ENCODE measurements at places on chromosomes 16 and 17.

DNA sequence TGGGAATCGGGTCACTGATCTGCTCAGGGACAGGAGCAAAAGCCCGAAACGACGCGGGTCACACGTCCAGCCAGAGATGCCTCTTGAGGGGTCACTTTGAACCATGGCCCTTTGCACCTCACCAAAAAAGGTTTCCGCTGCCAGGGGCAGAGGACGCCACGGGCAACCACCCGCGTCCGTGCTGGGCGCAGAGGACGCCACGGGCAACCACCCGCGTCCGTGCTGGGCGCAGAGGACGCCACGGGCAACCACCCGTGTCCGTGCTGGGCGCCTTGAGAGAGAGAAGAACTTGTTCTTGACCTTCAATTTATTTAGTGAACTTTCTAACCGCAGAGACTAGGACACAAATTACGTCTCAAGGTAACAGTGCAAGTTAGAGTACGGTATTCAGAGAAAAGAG is 35.5 kb downstream of the TIMM22 start:
- DNase-seq: no peak

DNA sequence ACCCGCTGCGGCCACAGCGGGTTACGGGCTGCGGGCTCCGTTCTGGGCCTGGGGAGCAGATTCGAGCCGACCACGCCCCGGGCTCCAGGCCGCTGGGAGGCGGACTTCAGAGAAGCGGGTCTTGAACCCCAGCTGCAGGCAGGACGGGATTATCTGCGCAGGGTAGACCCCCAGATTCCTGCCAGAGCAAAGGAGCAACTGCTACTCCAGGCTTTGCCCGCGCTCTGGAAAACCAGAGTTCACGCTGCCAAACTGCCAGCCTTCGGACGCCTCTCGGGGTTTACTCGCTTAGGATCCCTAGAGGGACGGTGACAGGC is 301 bp upstream of the ULK2 start:
- DNase-seq: no peak

DNA sequence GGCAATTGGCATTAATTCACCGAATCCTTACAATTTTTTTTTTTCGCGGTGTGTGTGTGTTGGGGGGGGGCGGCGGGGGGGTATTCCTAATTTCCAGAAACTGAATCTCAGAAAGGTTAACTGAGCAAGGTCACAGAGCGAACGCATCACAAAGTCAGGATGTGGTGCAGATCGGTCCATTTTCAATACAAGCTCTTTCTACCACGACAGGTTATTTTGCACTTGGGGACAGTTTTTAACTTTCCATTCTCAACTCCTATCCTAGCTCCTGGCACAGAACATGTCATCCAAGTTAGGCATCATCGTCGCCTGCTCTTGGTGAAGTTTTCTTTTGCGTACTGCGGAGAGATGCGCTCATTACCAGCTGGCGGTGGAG is 15.4 kb upstream of the ERN1 start:
- DNase-seq: no peak

DNA sequence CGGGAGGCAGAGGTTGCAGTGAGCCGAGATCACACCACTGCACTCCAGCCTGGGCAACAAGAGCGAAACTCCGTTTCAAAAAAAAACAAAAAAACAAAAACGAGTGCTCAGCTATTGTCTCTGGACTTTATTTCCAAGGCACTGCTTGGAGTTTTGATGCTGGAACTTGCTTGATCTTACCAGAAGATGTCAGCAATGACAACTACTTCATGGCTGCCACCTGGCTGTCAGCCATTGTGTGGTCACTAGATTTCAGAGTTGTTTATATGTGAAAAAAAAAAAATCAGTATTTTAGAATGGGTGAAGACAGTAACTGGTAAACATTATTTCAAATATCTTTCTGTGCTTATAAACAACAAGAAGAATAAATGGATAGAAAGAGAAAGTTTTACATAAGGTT is 26.3 kb upstream of the OR4D1 start:
- DNase-seq: peak; percentile 23

GRCh38 chr16:75653922-75654321 is 6.3 kb downstream of the TERF2IP start:
- no peak for DNase-seq

- no peak for DNase-seq
Measured at GRCh38 chr17:47077576-47077975, 98.5 kb upstream of the RPRML start.

- no peak for DNase-seq
Measured at GRCh38 chr16:66454751-66455150, 27.7 kb downstream of the BEAN1 start.

DNA sequence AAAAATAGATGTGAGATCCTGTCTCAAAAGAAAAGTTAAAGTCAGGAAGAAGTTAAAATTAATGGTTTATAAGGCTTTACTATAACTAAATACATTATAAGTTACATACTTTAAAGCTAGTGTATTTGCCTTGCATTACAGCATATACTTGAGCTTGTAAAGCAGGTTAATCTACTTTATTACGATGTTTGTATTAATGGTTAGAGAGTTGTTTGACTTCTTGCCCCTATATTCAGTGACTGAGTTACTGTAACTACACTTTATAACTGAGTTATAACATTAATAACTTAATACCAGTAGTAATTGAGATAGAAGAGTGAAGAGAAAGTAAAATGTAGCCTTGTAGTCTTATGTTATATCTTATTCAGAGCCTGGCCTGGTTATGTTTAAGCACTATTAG is 22.9 kb downstream of the CLTC start:
- DNase-seq: no peak

DNA sequence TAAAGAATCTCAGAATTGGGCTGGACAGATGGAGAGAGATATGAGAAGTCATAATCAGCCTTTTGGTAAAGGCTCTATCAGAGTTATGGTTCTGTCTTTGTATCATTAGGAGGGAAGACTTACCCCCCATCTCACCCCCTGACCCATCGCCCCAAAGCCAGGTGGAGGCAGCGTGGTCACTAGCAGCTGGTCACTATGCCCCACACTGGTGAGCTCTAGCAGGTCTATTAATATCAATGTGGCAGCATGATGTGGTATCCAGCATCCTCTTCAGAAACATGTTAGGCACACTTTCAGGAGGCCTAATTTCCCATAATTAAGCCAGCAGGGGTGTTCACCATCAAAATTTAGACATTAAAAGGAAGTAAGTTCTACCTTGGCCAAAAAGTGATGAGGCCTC is 183.8 kb upstream of the COX10 start:
- DNase-seq: no peak

DNA sequence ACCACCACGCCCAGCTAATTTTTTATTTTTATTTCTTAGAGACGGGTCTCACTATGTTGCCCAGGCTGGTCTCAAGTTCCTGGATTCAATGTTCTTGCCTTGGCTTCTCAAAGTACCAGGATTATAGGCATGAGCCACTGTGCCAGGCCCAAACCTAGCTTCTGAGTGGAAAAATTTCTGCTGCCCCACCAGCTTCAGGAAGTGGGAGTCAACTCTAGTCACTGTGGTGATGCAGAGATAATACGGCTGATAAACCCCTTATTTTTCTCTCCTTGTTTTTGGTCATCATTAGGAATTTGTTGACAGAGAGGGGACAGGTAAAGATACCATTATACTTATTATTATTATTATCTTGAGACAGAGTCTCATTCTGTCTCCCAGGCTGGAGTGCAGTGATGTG is 27.8 kb upstream of the PHOSPHO1 start:
- DNase-seq: no peak

DNA sequence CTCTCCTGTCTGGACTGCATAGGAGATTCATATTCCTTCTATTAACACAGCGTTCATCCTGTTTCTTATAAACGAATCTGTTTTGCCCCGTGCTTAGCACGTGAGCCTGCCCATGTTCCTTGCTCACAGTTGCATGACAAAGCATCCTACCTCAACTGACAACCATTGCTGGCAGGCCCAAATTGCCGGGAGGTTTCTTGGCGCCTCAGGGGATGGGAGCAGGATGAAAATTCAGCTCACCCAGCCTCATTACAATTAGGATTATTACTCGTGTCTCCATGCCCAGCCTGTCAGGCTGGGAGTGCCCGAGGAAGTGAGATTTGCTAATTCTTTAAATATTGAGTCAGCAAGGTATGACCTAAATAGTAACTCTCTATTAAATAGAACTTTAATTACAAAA is 36.7 kb upstream of the HELZ start:
- DNase-seq: no peak

DNA sequence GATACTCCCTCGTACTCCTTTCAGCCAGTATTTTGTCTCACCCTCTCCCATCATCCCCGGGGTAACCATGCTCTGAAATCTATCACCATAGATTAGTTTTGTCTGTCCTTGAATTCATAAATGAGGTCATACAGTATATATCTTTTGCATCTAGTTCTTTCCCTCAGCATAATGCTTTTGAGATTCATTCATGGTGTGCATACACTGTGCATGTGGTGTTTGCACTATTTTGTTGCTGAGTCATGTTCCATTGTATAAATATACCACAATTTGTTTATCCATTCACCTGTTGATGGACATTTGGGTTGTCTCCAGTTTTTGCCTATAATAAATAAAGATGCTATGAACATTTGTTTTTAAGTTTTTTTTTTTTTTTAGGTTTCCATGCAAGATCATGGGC is 34.2 kb upstream of the NLRP1 start:
- no peak for DNase-seq

DNA sequence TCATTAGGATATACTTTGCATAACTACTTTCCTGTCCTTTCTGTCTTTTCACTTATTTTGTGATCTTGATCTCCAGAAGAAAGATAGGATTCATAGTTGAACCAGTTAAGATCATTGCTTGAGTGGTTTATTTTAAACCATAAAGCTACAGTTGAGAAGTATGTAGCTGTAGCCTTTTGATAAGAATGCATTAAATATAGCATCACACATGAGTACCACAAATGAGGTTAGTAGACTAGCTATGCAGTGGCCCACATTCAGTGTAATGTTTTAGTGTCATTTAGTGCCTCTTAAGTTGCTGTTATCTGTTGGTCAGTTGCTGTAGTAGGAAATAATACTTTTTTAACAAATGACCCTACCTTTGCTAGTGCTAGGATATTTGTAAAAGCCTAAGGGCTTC is 1.3 kb downstream of the NLK start:
- DNase-seq: no peak

GRCh38 chr17:46044286-46044928 is 45.4 kb downstream of the STH start:
- peak; percentile 71 for DNase-seq

DNA sequence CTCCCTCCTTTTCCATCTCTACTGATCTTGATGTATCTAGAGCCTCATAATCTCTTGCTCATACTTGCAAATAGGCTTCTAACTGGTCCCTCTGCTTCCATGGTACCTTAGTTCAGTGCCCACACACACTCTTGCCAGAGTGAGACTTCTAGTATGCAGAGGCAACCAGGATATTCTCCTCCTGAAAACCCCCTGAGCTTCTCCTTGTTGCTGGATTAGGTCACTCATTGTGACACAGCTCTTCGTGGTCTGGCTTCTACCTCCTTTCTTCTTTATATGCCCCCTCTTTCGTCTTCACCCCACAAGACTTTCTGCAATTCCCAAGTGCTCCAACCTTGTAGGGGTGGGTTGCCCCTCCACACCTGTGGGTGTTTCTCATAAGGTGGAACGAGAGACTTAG is 2.5 kb upstream of the FAM20A start:
- DNase-seq: no peak

DNA sequence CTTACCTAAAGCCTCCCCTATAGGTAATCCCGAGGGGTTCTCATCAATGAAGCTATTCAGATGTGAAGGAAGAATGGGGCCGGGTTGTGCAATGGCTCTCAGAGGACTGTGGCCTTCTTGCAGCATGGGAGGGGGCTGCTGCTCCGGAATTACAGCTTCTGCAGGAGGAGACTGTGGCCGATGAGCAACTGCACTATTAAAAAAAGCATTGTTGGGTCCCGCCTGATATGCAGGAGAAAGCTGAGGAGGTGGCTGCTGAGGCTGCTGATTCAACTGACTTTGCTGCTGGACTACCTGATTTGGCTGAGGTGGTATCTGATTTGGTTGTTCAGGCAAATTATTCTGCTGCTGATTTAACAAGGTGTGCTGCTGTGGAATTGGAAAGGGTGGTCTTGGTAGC is 64.8 kb downstream of the CACNG1 start:
- DNase-seq: no peak

DNA sequence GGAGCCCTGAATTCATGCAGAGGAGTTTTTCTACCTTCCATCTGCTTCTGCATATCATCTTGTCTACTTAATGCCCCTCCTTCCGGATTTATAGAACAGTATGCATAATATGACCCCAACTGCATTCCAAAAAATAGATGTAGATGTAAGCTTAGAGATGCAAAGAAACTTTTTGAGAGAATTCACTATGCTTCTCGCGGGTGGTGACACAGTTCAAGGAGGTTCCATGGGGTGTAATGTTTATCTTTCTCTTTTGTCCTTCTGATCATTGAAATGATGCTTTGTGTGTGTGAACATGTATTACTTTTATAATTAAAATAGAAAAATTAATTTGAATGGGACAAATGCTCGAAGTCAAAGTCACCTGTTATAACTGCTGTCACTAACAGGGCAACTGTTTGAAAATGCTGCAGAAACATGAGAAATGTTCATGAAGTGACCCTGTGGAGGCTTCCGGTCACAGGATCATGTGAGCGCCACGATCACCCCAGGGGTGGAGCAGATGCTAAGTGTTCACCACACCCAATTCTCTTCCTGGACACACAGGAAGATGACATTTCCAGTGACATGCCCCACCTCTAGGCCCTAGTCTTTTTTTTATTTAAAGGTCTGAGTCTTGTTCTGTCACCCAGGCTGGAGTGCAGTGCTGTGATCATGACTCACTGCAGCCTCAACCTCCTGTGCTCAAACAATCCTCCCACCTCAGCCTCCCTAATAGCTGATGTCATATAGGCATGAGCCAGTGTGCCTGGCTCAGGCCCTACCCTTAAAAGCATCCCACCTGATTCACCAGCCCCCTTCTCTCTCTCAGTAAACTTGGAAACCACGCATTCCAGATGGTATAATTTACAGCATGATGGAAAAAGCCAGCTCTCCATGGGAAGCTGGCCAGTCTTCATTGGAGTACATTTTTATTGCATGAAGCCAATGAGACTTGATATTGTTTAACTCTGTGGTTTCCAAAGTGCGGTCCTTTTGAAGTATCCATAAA is 21.0 kb upstream of the AGRP start:
- no peak for DNase-seq

DNA sequence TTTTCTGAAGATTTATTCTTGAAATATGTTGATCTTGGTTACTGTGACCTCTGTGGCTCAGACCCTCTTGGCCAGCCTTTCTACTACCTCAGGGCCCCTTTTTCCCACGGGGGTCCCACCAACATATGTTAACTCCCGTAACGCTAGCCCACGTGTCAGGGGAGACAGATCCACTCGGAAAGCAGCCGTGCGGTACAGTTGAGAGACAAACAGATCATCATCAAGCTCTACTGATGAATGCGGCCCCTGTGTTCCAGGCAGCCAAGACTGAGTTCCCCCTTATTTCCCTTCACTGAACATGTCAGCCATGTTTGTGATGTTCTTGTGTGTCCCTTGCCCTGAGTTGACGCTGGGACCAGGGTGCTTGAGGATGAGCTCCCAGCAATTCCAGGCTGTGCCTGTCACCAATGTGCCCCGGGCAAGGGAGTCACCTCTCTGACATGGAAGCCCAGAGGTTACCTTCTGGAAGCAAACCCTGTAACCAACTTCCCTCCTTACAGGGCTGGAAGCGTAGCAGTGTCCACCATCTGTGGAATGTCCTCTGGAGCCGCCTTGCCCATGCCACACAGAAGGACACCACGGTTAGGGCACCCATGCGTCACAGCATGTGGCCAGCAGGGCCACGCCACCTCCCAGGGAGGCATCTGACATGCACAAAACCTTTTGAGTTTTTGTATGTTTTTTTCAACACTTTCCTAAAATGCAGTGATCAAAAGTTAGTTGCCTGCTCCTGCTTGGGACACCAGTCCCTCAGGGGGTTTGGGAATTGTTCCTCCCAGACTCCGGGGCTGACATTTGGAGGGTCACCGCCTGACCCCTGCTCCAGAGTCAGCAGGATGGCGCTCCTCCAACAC is 193.7 kb upstream of the CHMP6 start:
- DNase-seq: no peak
